ENCODE measurements at places on chromosomes 1 and 21.

DNA sequence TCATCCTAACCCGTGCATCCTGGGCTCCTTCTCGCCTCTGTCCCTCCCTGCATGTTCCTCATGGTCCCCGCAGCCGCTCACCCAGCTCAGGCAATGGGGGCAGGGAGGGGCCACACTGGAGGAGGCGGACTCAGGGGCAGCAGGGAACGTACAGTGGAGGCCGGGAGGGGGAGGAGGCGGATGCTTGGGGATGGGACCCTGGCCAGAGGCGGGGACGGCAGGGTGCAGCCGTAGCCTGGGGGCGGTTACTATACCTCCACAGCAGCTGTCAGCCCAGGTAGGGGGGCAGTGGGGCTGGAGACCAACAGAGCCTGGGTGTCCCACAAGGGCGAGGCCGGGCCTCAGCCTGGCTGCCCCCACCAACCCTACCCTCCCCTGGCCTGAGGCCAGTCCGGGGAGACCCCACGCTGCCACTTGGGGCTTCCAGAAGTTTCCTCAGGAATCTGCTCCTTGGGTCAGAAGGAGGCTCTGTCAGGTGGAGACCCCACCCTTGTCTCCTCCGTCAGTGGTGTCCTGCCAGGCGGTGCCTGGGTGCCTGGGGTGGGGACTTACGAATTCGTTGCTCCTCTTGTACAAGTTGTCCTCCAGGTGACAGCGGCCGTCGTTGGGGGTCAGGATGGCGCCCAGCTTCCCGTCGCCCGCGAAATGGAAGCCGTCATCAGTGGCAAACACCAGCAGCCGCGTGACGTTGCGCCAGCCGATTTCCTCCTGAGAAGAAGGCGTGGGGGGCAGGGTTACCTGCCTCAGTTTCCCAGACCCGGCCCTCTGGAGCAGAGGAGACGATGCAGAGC lies 20.7 kb downstream of the ITGB2 start:
- no peak for DNase-seq

DNA sequence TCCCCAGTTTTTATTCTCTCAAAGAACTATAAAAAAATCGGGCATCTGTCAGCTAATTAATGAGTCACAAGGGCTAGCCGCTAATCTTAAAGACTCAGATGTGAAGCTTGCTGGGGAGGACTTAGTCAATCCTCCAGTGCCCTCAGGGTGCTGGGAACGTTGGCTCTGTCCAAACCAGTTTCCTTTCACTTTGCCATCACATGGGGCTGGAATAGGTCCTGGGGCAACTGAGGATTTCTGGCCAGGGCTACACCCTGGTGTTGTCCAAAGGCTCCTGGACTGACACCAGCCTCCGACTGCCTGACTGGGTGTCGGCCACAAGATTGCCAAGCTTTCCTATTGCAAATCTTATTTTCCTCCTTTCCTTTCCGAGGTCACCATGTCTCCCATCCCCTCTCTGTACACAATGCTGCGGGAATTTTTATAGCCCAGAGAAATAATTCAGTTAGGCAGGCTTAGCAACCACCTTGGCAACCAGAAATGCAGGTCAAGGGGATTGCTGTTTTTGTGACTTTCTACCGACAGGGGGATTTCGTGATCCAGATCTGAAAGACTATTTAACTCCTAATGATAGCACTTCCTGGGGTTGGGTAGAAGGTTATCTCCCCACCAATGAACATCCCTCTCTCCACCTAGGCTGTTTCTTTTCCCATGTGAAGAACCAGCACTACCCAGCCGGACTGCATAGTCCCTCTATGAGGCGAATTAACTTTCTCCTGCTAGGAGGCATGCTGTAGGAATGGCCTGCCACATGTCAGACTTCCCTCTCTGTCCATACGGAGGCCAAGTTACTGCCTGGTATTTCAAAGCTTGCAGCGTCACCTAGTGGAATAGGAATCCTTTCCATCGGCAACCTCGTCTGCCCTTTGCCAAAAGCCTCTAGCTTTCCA lies 29.9 kb upstream of the CTBS start:
- DNase-seq = no peak

- no peak for DNase-seq
Observed at GRCh38 chr1:33436557-33437285, 5.8 kb upstream of the PHC2 start.

GRCh38 chr21:42434884-42435283 lies 31.2 kb downstream of the UBASH3A start:
- DNase-seq = no peak

DNA sequence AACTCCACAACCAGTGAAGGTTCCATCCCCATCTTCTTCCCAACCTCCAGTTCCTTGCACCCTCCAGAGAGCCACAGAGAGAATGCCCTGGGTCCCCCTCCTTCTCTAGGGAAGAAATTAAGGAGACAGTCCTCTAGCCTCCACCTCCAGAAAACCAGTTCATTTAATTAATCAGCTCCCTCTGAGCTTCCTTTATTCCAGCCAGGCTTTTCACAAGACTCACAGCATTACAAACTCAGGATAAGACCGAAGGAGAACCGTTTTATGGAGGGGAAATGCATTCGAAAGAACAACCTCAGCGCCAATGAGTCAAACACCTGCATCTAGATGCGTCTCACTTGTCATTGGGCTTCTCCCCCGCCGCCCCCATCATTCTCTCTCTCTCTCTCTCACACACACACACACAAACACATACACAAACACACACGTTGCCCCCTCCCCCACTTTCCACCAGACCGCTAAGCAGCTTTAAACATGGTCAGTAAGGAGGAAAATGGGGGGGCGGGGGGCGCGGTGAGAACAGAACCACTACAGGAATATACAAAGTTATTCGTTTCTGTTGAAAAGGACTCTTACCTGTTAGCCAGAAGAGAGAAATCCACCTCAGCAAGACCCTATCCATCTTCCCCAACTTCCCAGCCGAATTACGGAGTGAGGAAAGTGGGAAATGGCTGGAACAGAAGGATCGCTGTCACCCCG lies 544 bp downstream of the ILDR2 start:
- peak; percentile 22 for DNase-seq

- DNase-seq = no peak
Observed at GRCh38 chr1:52659356-52659755, 26.4 kb downstream of the SHISAL2A start.

DNA sequence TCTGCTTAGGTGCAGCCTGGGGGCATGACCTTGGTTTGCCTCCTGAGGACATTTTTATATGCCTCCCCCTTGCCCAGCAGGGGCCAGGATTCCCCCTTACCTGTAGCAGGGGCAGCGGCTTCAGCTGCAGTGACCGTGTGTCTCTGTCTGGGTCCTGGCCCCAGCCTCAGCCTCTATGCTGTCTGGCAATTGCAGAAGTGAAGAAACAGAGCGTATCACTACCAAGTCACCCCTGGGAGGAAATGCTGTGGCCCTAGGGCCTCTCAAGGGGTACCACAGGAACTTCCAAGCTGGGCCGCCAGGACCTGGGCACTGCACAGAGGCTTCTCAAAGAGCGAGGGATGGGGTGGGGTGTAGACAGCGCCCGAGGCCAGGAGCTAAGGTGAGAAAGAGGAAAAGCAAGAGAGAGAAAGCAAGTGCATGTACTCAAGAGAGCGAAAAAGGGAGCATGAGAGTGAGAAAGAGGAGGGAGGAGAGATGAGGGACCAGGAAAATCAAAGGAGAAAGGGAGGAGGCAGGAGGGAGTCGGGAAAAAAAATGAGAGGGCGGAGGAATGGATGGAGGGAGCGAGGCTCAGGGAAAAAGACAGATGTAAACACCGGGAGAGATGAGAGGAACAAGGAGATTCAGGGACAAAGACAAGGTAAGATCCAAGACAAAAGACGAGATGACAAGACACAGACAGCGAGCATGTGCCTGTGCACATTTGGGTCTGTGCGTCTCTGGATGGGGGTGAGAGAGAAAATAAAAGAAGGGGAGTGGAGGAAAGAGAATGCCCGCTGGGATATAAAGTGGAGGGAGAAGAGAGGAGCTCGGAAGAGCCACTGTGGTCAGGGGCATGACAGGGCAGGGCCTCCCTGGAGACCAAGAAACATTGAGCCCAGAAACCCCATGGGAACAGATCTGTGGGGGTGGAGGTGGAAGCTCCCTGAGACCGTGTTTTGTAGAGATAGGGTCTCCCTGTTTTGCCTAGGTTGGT lies at the start of gene PTAFR:
Gene PTAFR (minus strand): TSS at position 199 of the 979 bp plus-strand sequence. CDS start 25,669 bp downstream, outside the sequence.
- no peak for DNase-seq

DNA sequence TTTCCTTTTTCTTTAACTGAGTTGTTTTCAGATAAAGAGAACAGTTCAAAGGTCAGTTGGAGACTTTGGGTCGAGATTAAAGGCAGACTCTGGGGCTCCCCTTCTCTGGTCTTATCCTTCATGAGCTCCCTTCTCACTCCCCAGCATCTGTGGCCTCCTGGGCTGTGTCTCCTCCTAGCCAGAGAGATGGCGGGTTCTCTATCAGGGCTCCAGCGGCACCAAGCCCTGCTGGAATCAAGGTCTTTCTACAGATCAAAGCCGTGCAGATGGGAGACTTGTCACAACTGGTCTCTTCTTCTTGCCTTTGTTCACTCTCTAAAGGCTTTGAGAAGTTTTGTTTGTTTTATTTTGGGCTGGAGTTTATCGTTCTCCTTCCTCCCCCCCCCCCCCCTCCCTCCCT lies 373.7 kb upstream of the C1orf174 start:
- DNase-seq = no peak

DNA sequence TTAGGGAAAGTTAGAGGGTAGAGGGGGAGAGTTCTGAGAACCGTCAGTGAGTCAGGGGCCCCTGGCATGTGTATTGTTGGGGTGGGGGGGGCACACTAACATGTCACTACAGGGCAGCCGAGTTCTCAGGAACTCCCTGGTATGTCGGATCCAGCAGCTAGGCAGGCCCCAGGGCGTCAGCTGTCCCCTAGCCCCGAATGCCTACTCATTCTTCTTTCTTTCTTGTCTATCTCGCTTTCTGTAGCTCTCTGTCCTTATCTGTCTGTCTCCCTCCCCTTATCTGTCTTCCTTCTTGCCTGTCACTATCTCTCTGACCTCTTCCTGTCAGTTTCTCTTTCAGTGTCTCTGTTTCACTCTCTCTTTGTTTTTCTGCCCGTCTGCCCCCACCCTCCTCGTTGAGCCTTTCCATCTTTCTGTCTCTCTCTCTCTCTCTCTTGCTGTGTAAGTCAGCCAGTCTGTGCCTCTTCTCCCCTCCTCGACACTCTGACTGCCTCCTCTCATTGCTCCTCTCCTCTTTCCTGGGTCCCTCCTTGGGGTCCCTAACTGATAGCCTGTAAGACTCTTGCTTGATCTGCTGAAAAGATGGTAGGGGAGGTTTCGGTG lies 2.4 kb downstream of the NTRK1 start:
- no peak for DNase-seq

DNA sequence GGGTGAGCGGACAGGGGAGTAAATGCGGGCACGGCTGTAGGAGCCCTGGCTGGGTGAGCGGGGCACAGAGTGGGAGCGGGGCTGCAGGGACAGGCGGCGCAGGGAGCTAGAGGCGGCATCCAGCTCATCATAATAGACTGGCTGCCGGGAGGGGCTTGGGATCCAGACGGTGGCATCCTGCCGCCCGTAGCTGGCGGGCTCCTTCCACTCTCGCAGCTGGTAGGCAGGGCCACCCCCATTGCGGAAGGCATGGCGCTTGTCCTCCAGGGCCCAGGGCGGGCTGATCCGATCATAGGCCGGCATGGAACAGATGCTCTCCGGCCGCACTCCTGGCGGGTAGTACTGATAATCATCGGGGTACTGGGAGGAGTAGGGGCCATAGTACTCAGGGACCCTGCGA lies 43.7 kb upstream of the GOLT1A start:
- no peak for DNase-seq

DNA sequence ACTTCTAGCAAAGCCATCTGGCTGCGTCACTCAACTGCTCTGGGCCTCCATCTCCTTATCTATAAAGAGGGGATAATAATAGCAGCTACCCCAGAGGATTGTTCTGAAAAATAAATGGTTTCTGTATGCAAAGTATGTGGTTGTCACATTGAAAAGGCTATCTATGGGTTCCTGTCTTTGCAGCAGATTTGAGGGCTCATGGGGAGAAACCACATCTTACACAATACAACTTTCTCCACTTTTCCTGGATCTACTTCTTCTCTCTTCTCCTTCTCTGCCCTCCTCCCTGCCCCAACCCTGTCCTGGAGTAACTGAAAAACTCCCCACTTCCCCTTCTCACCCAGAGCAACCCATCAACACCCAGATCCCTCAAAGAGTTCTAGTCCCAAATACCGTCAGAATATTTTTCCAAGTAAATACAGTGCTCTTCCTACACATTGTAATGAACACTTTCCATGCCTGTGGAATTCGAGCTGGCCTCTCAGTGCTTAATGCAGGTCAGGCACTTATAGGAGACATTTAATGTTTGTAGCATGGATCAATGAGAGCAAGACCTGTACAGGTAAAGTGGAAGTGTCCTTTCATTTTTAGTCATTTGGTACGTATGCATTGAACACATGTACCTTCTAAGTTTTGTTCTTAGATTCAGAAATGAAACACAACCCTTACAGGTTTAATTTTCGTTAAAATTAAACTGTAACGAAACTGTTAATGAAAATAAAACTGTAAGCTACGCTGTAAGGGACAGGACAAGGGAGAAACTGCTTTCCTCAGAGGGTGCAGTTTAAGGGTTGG lies 131.9 kb downstream of the AK5 start:
- no peak for DNase-seq

DNA sequence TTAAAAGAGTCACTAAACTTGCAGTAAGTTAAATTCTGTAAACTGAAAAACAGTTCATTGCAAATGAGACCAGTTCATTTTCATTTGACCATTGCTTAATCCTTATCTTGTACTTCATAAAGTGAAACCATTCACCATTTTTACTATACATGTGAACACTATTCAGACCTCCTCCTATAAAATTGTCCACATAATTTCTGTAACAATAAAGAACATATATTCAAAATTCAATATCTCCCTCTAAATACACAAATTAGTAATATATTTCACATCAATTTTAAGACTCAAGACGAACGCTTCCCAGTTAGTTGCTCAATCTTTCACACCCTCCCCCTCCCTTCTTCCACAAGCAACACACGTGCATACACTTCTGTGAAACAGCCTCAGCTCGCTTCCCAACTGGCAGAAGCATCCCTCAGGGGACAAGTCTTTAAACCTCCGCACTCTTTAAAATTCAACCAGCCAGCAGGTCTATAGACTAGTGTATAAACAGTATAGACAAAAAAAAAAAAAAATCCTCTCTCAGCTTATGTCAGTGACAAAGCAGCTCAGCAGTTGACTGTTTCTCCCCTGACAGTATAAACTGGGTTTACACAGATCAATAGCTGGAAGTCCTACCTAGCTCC lies 99.6 kb downstream of the DENND1B start:
- peak; percentile 45 for DNase-seq

DNA sequence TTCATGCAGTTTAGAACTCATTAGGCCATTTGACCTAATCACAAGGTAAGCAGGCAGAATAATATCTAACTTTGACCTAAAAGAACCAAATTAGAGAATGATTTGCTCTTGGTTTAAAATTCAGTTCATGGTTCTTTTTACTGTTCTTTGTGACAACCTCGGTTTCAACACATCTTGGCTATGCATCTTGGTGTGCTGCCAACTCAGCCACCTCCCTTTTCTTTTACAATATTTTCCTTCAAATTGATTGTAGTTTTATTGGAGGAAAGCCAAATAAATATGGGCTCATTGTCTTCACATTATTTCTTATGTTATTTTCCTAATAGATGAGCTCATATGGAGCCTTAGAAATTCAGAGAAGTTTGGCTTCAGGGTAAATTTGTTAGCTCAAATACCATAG lies 338.3 kb downstream of the SIPA1L2 start:
- DNase-seq = peak; percentile 64

Measured in muscle of back (tissue), 13 donors.